ENCODE measurements at places on chromosomes 1 and 21.

DNA sequence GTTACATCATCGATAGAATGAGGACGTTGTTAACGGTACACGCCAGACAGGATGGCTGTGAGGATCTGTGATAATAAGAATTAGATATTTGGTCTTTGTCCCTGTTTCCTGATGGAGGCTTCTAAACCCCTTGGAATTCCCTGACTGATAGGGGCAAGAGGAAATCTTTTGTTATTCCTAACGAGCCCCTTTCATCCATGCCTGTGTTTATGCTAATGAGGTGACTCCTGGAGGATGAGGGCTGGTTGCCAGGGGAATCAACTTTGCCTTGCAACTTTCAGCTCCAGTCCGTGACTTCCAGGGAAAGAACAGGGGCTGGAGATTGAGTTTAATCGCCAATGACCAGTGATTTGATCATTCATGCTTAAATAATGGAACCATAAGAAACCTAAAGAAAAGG is 39.3 kb upstream of the NLRP3 start:
- no peak for DNase-seq

GRCh38 chr1:246043556-246043955 is 463.5 kb downstream of the SMYD3 start:
- no peak for DNase-seq

- DNase-seq: no peak
Observed at GRCh38 chr1:160640359-160641123, 6.3 kb downstream of the SLAMF1 start.

GRCh38 chr21:34132926-34133325 is 59.5 kb downstream of the MRPS6 start:
- no peak for DNase-seq

DNA sequence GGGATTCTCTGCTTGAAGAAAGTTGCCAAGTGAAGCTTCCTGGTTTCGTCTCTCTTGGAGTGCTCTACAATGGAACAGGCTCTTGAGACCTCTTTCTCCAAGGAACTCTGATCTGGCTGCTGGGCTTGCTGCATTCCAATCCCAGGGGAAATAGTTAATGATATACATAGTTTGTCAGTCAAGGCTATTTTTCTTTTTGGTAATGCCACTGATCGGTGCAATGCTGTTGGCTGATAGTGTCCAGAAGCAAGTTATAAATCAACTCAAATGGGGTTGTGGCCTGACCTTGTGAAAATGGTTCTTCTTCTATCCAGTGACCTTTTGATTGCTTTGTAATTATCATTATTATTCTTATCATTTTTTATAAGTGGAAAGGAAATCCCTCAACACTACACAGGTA is 48.4 kb upstream of the TNFSF18 start:
- DNase-seq: no peak

DNA sequence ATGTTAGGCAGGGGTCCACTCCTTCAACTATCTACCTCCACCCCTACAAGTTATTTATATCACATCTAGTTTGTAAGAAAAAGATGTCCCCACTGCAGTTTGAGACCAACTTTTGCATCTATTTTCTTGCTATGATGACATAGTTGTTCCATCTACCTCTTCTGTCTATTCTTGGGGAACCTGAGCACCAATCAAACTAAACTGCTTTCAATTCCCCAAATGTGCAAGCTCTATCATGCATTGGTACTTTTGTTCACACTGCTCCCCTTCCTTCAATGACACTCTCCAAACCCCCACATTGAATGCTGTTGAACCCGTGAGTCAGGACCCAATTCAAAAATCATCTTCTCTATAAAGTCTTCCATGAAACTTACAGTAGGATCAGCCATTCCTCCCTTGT is 16.0 kb upstream of the FRRS1 start:
- DNase-seq: no peak

- DNase-seq: no peak
Observed at GRCh38 chr1:217018648-217019047, 295.4 kb upstream of the ESRRG start.

GRCh38 chr21:34216718-34217032 is 143.3 kb downstream of the MRPS6 start:
- DNase-seq: no peak
